Stimulated activated naive CD4-positive, alpha-beta T cell (primary cell): ENCODE measurements at places on chromosomes 2 and 18.

GRCh38 chr2:118372886-118373830 is 284.9 kb downstream of the INSIG2 start:
- no peak for DNase-seq

DNA sequence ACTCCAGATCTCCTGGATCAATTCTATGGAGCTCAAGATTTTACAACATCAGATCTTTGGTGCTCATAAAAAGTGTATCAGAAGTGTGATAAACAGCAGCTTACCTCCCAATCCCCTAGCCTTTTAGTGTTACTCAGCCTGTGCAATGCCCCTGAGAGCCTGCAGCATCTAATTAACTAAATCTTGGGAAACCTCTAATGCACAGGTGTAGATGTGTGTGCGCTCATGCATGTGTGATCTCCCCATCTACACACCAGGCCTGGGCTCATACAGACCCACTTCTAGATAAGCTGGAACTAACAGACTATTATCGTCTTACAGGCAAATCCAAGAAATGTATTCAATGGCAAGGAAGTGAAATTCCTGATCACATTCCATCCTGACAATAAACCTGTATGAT is 7.5 kb downstream of the SUCLG1 start:
- DNase-seq = no peak

- no peak for DNase-seq
These were observed 116.4 kb downstream of the COL6A3 start for GRCh38 chr2:237297421-237298150.

DNA sequence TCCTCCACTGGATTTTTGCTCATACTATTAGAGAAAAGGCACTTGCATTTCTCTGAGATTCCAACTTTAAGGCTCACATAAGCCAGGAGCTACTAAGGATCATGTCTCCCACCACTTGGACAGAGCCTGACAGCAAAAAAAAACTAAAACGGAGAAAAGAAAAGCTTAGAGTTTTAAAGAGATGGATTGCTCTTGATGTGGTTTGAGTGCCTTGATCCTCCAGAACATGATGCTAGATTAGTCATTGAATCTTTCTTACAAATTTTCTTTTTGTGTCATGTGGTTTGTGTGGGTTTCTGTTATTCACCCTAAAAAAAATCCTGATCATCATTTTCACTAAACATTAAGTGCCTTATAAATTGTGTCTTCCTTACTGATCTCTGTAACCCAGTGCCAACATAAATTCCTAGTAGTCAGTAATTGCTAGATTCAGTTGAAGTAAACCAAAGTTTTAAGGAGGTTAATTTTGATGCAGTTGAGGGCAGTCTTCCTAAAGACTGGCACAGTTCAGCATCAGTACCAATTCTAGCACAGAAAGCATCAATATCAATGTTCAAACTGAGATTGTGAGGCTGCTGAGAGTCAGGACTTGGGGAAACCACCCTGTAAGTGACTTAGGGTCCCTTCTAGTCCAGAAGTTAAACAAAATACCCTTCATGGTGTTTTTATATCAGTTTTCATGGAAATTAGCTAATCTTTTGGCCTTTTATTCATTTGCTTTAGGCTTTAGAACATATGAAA is 206.3 kb downstream of the RAD51AP2 start:
- no peak for DNase-seq

DNA sequence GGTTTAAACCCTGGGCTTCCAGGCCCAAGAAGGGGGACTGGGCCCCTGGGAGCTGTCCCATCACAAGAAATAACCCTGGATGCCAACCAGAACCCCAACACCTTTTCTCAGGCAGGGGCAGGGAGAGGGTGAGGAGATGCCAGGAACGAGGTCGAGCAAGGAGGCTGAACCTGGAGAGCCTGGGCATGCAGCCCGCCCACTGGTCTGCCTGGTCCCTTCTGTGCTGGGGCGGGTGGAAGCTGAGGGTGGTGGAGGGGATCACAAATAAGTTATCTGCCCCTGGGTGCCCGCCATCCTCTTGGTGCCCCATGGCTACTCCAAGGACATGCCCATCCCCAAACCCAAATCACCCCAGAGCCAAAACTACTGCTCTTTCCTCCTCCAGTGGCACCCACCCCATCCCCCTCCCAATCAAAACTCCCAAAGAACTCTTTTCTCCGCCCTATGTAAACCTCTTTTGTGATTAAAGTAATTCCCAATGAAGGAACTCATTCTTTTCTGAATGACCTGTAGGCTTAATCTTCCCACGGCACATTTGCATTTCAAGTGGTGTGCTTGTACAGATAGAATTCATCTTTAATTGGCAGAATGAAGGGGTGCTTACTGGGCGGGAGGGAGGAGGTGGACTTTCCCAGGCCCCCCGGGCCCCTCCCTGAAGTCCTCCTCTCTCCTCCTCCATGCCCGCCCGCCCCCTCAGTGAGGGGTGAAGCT is 47.9 kb downstream of the EFR3B start:
- DNase-seq = no peak

GRCh38 chr2:63734510-63734909 is 107.2 kb upstream of the UGP2 start:
- DNase-seq = no peak

DNA sequence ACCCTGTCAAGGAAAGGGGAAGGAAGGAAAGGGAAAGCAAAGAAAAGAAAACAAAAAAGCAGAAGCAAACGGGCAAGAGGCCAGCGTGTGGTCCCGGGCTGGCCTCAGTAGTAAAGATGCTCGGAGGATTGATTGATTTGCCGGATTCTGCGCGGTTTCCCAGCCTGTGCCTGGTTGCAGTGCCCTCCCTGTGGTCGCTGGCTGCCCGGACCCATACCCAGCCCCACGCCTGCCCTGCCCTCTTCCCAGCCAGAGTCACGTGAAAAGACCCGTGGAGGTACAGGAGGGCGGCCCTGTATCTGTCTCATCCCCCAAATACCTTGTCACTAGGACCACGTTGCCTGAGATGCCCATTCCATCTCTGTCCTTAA is 55.1 kb upstream of the IMP4 start:
- no peak for DNase-seq

GRCh38 chr18:48228841-48229240 is 180.3 kb downstream of the ZBTB7C start:
- no peak for DNase-seq

DNA sequence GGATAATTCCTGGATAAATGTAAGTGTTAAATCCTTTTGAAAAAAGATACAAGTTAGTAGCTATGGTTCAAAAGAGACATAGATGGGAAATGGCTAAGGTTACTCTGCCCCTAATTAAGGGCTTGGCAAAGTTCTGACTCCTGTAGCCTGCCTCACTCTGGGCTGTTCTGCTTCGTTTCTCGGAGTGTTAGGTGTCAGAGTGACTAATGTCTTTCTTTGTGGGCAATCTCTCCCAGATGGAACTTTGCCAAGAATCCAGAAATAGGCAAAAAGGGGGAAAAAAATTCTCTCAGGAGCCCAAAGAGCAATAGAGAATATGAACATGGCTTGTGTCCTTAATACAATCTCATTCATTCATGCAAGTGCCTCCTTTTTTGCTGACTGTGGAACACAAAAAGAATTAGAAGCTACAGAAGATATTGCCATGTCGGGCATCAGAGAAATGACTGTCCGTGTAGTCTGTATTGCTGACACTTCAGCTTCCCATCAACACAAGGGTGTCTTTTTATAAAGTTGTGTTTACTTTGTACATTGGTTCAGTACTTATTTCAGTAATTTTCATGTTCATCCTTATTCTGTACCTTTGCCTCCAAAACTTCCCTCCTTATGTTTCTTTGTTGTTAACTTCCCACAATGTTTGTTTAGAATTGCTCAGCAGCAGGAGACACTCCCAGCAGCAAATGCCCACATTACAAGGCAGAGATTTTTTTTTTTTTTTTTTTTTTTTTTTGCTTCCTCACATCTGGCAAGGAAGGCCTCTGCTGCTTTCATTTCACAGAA is 134.0 kb downstream of the FTCDNL1 start:
- DNase-seq = no peak

GRCh38 chr2:31556940-31557339 is 23.8 kb downstream of the SRD5A2 start:
- DNase-seq = no peak

- no peak for DNase-seq
These were observed 180.8 kb downstream of the VAPA start for GRCh38 chr18:10094655-10095054.

GRCh38 chr18:48923746-48924629 is 26.8 kb downstream of the SMAD7 start:
- DNase-seq = no peak

- no peak for DNase-seq
These were observed 150.3 kb downstream of the PXDN start for GRCh38 chr2:1594123-1594372.

- no peak for DNase-seq
These were observed 39.7 kb downstream of the UBE2F start for GRCh38 chr2:238006510-238006909.

DNA sequence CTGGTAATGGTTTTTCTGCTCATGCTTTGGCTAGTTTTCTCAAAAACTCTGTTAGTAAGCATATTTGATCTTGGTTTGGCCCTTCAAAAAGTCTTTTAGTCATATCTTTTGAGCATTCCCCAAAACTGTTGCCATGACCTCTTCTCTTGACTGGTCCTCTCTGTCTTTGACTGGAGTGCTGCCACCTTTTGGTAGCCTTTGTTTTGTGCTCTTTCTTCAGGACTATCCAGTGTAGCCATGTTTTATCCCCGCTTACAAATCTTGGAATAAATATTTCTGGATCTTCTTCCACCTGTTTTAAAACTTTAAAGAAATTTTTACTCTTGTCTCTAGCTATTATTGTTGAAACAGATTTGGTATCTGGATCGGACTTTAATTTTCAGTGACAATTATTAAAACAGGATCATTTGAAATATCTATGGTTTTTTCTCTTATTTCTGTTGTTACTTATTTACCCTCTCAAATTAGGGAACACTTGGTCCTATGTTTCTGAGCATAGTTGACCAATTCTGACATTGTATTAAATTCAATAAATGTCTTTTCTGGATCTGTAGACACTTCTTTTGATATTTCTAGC is 965 bp upstream of the ELOA2 start:
- DNase-seq = no peak

DNA sequence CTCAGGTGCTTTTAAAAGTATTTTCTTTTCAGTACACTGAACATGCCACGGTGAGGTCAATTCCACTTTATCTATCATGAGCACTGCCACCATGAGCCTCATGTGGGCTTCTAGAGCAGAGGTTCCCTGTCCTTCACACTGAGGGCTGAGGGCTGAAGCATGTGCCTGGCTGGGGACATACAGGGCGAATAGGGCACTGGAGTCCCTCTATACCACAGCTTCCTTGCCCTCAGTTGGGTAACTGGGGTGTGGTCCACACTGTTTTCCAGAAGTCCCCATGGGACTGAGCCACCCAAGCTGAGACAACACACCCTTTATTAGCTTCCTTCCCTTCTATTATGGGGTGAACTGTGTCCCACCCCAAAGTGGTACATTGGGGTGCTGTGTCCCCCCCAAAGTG is 172.2 kb upstream of the ID2 start:
- no peak for DNase-seq

- DNase-seq = no peak
These were observed 16.9 kb downstream of the LDLRAD4 start for GRCh38 chr18:13235421-13235831.

DNA sequence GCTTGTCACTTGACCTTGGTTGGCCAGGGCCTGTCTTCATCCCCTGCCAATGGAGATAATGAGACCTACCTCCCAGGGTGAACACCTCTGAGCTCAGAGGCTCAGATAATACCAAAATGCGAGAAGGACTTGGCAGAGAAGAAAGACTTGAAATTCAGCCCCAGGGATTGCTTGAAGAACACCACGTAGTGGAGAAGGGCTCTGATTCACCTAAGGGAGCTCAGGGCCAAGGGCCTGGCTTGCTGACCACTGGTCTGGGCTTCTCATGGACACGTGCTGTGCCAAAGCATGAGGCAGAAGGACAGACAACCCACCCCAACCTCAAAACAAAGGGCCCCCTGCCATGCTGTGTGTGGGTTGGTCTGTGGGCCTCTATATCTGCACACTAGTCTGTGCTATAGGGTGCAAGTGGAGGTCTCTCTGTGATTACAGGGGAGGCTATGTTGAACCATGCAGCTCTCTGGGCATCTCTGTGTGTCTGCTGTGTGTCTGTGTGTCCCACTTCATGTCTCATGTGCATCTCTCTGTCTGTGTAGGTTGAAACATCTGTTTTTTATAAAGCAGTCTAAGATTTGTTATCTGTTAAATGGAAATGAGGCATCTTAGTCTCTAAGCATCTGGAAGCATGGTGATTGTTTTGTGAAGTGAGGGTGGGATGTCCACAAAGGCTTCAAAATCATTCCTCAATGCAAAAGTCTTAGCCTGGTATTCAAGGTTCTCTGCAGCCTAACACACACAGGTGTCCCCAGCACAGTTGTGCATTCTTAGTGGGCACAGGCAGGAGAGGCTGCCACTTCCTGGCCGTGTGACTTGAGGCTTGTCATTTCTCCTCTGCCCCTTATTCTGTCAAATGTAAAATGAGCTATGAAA is 61.0 kb upstream of the EPAS1 start:
- no peak for DNase-seq

DNA sequence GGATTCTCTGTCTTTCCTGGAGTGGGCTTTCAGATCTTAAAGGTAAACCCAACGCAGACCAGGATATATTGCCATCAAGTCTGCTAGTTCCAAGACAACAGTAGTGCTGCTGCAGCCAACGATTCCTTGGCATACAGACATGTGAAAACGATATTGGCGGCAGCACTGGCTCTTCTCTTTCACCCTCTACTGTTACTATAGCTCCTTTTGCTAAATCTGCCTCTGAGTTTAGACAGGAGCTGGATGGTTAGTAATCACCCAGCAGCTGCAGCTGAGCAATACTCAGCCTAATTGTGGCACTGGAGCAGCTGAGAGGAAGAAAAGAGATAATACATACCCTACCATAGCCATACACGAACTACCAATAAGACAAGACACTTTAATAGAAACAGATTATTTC is 4.0 kb downstream of the YES1 start:
- no peak for DNase-seq

GRCh38 chr2:10810202-10811161 is 2.1 kb downstream of the PDIA6 start:
- DNase-seq = no peak

DNA sequence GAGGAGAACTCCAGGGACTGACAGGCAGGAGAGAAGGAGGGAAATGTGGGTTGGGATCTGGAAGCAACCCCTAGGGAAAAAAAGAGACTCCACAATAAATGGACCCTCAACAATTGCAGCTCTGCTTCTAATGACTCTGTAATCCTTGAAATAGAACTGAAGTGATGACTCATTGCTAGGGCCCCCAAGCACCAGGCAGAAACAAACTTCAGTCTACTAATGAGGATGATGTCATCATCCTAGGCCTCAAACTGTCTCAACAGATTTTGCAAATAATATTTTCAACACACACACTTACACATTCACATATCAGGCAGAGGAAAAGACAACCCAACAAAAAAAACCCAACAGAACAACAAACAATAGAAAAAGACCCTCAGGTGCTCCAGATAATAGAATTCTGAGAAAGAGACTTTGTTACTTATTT is 143.3 kb downstream of the HDAC4 start:
- no peak for DNase-seq

GRCh38 chr2:69013142-69013839 is at the start of gene ANTXR1:
Gene ANTXR1 (plus strand): TSS chr2:69013179. CDS start chr2:69013500, 321 bp downstream.
- DNase-seq = no peak

GRCh38 chr2:157821519-157822131 is 54.5 kb downstream of the ACVR1 start:
- no peak for DNase-seq
